ENCODE measurements at places on chromosomes 3 and 15.

DNA sequence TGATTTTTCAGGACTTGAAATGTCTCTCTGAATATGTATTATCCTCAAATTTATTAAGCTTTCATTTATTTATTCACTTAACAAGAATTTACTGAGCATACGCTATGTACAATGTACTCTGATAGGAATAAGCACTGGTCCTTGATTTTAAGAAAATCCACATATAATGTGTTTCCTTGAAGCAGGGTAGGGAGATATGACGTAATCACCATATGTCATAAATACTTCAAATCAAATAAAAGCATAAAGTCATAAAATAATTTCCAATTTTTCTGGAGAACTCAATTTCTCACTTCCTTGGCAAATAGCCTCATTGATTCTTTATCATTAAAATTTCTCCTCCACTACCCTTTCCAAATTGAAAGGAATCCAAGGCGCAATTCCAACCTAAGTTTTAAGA, 177.8 kb upstream of the GAP43 start:
- no peak for DNase-seq

DNA sequence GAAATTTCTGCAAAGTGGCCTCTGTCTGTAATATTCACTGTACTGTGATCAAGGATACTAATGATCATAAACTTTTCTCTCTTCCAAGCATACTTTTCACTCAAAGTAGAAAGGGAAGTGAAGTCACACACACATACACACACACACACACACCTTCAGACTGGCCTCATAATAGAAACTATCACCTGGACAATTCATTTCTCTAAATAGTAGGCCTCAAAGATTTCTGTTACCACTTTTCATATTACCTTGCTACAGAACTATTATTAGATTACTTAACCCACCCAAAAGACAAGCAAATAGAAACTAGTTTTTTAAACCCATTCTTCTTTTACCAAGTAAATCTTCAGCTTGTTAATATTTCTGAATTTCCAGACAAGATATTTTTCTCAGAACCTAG, 12.2 kb downstream of the CPB1 start:
- no peak for DNase-seq

DNA sequence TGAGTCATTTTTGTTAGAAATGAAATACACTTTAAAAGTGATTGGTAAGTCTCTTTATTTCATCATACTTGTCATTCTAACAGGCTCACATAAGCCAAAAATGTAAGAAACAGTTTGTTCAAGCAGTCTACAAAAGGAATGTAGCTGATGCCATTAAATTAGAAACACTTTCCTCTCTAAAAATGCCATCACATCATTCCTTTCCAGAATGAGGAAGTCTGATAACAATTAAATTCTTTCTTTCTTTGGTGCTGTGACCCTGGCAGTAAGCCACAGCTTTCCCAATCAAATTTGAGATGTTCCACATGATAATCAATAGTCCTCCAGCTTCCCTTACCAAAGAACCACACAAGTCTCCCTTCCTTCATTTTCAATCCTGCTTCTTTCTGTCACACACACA, 9.4 kb upstream of the P2RY1 start:
- DNase-seq: no peak

- no peak for DNase-seq
Observed at GRCh38 chr3:190008432-190008831, 112.3 kb downstream of the P3H2 start.

- no peak for DNase-seq
Observed at GRCh38 chr3:77001062-77001701, 38.7 kb upstream of the ROBO2 start.

- DNase-seq: no peak
Observed at GRCh38 chr15:78663703-78664102, 22.7 kb upstream of the CHRNB4 start.

DNA sequence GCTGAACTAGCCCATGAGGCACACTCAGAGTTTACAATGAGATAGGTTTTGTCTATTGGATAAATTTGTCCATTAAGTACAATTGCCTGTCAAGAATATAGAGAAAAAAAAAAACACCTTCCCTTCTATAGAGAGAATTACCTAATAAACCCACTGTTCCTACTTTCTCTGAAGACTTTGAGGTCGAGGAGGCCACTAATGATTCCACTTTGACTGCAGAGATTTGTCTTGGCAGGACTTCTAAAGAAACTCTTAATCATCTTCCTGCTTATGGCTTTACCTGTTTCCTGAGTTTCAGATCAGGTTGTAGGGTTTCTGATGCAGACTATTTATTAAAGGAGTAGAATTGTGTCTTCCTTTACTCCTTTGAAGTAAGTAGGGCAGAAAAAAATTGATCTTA, 342.4 kb upstream of the KCNMB2 start:
- no peak for DNase-seq

- peak; percentile 63 for DNase-seq
Observed at GRCh38 chr3:50274371-50275104, 4.3 kb upstream of the LSMEM2 start.

- DNase-seq: no peak
Observed at GRCh38 chr3:119630880-119631329, 29.5 kb downstream of the POPDC2 start.

GRCh38 chr3:174125267-174125824, 727.8 kb downstream of the NLGN1 start:
- DNase-seq: no peak

GRCh38 chr3:16909802-16910201, 25.0 kb downstream of the PLCL2 start:
- no peak for DNase-seq
